ENCODE measurements at places on chromosomes 11 and 22. TPM values are rescaled to one million over a fixed set of nuclear protein-coding genes. Genes with fewer than 3 reads are reported as not detected.

- DNase-seq, result no peak
Measured at GRCh38 chr11:9071692-9072091, 19.7 kb downstream of the SCUBE2 start.

DNA sequence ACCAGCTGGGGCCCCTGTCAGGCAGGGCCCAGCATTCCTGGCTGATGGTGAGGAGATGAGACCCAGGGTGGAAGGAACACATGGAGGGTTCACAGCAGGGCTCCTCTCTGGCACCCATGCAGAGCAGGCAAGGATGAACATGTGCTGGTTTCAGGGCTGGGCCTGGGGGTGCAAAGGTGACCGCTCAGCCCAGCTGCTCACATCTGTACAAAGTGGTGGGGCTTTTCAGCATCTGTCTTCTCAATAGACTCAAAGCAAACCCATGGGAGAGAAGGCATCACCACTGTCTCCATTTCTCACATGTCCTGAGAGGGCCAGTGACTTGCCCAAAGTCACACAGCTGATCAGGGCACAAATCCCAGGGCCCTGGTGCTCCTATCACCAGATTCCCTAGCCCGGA is 27.3 kb upstream of the TCF20 start:
- DNase-seq, result no peak

- DNase-seq, result no peak
Measured at GRCh38 chr11:64890522-64890939, 12.1 kb upstream of the EHD1 start.

DNA sequence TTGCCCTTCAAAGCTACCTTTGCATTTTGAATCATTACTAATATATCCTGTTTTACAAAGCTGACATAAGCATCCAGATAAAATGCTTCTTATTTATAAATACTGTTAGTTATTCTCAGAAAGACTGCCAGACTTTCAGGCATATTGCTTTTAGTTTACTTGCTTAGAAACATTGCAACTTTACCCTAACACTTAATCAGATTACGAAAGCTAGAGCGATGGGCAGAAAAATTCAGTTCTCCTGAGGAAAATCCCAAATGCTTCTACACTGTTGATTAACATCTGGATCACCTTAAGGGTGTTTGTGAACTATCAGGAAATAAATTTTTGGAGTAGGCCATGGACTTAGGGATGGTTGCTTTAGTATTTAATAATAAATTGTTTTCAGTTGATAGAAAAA is 289.7 kb upstream of the MPPED2 start:
- no peak for DNase-seq

NRGN gene
- 1.9 TPM for total RNA-seq

OR51B4 gene
- not detected for total RNA-seq

ADSL gene
- 169 TPM for total RNA-seq

NDUFA6 gene
- total RNA-seq, result 96.1 TPM

TSGA10IP gene
- total RNA-seq, result not detected

NLRP14 gene
- total RNA-seq, result 0.12 TPM

All from RPMI7951 (cell line).